AG08396 (cell line): ENCODE measurements at places on chromosomes 7 and 10.

- no peak for DNase-seq
Measured at GRCh38 chr10:33609546-33609945, 275.1 kb upstream of the NRP1 start.

DNA sequence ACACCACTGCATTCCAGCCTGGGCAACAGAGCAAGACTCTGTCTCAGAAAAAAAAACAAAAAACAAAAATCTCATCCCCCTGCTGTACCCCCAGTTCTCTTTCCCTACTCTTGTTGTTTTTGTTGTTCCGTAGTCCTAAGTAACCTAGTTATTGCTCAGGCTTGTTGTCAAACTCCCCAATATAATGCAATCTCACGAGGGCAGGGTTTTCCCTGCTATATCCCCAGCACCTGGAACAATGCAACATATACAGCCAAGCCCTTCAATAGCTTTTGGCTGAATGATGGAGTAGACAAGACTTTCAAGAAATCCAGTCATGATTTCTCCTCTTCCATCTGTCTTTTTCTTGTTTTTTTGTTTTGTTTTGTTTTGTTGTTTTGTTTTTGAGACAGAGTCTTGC is 10.2 kb downstream of the ACSL5 start:
- no peak for DNase-seq

DNA sequence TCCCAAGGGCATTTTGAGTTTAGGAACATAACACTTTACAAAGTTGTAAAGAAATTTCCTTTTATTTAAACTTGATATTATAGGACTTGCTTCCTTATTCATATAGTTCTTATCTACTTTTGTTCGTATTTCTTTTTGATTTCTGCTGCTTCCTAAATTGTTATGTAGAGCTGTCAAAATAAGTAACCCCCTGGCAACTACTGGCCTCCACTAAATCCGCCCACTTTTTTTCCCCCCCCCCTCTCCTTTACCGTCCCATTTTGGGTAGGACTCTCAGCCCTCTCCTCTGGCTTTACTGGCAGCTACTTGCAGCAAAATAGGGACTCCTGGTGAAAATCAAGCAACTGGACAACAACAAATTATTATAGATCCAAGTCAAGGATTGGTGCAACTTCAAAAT is 1.1 kb downstream of the SP4 start:
- DNase-seq = no peak

DNA sequence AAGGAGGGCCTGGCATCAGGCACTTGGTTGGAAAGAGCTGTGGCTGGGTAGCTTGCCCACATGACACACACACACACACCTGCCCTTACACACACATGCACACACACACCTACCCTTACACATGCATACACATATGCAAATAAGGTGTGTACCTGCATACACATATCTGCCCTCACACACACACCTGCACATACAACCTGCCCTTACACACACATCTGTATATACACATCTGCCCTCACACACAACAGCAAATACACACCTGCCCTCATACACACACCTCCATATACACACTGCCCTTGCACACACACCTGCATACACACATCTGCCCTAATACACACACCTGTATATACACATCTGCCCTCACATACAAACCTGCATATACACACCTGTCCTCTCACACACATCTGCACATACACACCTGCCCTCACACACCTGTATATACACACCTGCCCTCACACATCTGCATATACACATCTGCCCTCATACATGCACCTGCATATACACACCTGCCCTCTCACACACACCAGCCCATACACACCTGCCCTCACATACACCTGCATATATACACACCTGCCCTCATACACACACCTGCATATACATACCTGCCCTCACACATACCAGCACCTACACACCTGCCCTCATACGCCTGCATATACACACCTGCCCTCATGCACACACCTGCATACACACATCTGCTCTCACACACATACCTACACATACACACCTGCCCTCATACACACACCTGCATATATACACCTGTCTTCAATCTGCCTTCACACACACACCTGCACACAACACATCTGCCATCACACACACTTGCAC is 82.9 kb downstream of the GRID1 start:
- DNase-seq = no peak

- DNase-seq = peak; percentile 47
Measured at GRCh38 chr10:78777466-78777865, 291.3 kb upstream of the ZMIZ1 start.

- no peak for DNase-seq
Measured at GRCh38 chr7:39525926-39526325, 40.3 kb upstream of the YAE1 start.

DNA sequence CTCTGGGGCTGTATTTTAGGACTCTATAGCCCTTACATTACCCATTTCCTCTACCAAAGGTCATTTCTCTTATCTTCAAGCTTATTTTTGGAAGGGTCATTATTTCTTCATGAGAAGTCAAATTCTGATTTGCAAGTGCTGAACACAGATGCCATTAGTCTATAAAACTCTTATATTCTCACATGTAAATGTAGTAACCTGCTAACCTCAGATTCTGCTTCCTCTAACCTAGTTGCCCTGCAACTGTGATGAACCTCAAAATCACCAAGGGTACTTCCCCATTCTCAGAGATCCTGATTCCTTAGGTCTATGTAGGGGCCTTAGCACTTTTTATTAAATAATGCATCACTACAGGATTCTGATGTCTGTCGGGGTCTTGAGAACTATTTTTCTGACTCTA is 6.3 kb downstream of the FAS start:
- no peak for DNase-seq

- no peak for DNase-seq
Measured at GRCh38 chr10:423178-423577, 266.3 kb downstream of the DIP2C start.

- DNase-seq = no peak
Measured at GRCh38 chr7:104434129-104434528, 105.7 kb downstream of the LHFPL3 start.

GRCh38 chr10:25261110-25261509 is 86.3 kb downstream of the GPR158 start:
- no peak for DNase-seq

DNA sequence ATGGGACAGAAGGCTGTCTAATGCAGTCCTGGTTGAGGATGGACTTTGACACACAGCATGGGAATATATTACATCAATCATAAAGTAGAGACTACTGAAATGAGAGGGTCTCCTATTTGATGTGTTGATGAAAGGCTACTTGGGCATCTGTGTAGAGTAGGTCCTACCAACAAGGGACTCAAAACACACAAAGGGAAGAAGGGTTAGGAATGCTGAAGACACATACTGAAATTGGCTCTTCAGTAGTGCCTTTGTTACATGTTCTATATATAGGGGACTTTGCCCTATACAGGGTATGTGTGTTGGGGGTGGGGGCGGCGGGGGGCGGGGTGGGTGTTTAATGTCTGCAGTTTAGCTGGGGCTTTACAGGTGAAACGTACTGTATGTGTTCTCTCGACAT is 7.7 kb downstream of the CUL1 start:
- no peak for DNase-seq

DNA sequence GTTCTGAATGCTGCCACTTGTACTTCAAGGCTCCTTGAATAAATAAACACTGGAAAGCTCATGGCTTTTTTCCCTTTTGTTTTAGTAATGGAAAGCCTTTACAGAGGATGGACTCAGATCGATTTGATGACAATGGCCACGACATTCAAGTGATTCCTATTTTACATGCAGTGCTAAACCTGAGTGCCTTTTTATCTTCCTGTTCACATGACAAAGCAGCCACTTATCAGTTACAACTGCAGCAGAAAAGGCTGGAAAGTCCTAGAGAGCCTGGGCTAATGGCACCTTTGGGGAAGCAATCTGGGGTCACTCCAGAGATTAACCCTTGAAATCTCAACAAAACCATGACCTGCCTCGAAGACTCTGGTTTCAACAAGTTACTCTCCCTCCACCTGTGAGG is 249.0 kb upstream of the AUTS2 start:
- no peak for DNase-seq

GRCh38 chr7:130182990-130183389 is 22.2 kb downstream of the TMEM209 start:
- no peak for DNase-seq

DNA sequence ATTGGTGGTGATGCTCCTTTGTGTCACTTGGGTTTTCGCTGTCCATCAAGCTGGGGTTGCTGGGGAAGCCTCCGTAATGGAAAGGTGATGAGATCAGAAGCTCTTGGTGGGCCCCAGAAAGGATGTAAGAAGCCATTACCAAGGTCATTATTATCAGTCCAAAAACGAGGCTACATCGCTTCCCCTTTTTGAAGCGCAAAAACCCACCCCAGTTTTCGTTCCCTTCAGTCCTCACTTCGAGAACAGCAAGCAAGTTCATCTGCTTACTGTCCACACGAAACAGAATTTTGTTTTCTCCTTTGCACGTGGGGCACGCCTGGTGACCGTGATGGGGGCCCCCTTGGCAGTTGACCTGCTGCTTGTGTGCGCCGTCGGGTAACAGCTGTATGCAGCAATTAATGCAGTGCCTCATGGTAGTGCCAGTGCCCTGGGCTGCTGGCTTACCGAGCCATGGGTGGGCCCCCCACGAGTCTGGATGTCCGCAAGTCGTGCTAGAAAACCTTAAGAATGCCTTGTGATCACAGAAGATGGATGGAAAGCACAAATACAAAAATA is 47.5 kb downstream of the CHST15 start:
- DNase-seq = no peak

- no peak for DNase-seq
Measured at GRCh38 chr10:123038782-123039631, 30.2 kb downstream of the ACADSB start.

DNA sequence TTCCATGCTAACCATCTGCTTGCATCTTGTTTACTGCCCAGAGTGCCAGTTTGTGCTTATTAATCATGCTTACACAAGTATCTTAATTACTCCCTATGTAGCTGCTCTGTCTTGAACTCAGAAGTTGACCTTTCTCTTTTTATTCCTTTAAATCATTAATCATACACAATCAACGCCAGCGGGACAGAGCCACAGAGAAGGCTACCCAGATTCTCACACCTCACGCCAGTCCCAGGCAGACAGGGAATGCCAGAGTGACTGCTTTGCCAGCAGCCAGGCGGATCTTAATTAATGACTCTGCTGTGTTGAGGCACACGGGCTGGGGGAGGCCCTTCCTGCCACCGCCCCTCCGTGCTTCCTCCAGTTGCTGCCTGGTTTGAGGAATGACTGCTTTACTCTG is 229.4 kb downstream of the LRMDA start:
- no peak for DNase-seq

DNA sequence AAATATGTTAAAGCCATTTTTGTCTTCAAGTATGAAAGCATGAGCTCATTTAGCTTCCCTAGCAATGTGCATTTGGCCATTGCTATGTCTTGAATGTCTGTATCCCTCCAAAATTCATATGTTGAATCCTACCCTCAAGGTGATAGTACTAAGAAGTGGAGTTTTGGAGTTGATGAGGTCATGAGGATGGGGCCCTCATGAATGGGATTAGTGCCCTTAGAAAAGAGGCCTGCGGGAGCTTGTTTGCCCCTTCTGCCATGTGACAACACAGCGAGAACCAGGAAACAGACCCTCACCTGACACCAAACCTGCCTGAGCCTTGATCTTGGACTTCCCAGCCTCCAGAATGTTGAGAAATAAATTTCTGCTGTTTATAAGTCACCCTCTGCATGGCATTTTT is 61.3 kb upstream of the UCN3 start:
- DNase-seq = no peak

DNA sequence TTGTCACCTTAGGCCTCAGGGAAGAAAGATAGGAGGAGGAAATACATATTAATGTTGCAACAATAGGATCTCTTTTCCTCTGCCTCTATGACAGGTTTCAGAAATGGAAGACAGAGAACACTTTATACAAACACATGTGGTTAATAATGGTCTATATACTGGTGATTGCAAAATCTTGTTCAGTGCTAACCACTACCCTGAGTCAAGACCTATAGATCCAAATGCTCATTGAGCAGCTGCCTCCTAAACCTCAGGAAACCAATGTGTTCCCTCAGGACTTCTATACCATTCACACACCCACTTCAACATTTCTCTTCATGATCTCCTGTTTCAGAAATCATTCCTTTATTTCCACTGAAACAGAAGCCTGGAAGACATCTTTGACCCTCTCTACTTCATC is 32.5 kb upstream of the VWDE start:
- DNase-seq = no peak

DNA sequence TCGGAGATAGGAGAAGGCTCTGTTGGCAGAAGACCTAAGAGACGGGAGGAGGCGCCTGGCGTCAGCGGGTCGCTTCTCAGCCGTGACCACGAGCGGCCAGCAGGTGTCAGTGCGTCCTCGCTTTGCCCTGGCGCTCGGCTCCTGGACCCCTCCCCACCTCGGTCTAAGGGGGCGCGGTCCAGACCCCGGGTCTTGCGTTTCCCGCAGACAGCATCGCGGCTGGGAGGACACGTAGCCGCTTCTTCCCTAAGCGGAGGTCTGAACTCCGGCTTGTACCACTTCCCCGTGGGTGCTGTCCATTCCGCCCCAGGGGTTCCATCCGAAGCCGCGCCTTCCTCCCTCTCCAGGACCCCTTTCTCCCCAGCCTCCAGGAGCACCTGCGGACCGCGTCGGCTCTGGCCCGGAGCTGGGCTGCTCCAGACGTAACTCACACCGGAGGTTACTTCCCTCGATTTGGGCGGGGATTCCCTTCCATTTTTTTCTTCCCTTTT is 593 bp upstream of the ADRA2A start:
- DNase-seq = peak; percentile 81

GRCh38 chr10:49562893-49563292 is 24.0 kb upstream of the ERCC6 start:
- no peak for DNase-seq

GRCh38 chr10:85598646-85599045 is 767.9 kb downstream of the GRID1 start:
- no peak for DNase-seq

GRCh38 chr10:59844436-59844835 is 61.9 kb downstream of the CCDC6 start:
- DNase-seq = no peak

DNA sequence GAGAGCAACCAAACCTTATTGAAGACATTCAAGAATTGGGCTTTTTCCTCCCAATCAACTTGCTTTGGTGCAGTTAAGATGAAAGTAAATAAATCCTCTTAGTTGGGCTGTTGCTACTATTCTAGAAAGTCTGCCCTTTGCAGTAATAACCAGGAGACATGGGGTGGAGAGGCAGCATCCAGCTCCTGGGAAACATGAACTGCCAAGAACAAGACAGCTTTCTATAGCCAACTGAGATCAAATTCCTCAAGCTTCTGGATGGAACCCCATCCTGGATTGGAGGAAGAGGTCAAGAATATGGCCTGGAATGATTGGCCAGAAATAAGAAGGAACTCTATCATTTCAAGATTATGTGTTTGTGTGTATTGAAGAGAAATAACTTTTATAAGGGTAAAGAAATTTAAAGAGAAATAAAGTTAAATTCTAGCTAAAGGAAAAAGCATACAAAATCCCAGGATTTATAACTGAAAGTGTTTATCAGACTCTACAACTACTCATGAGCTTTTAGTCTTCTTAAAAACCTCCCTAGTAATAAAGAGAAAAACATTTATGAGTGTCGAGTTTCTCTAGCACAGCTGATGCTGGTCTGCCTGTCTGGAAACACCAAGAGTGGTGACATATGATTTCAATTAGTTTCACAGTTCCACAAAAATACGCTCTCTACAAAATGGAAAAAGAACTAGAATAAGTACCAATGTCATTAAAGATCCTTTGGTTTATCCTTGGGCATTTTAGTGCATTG is 70.1 kb upstream of the COL1A2 start:
- no peak for DNase-seq
